Effector memory CD8-positive, alpha-beta T cell (primary cell): ENCODE measurements at places on chromosomes 1 and 21.
A peak's percentile ranks its signal among the peaks of the same experiment; 100 is the strongest.

DNA sequence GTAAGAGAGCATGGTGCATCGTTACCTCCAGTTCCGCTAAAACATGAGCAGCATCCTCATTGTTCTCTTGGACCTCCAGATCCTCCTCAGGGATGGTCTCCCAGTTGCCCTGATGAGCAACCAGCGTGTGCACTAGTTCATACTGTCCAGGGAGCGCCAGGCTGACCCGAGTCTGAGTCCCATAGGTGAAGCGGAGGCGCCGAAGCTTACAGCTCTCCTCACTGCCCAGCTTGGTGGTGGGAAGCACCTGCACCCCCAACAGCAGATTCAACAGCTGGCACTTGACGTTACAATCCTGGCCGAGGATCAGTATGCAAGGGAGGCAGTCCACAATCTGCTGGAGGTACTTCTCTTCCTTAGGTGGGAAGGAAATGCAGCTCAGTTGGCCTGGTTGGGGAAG, 24.1 kb downstream of the DSTYK start:
- H3K27me3 ChIP-seq = no peaks in the 10 kb centered on the region
- H3K4me1 ChIP-seq = peaks cover 41% of the 10 kb centered on the region
- DNase-seq = no peak
- H3K36me3 ChIP-seq = peaks cover 15% of the 10 kb centered on the region
- no peak overlapping the region for H3K4me3 ChIP-seq

DNA sequence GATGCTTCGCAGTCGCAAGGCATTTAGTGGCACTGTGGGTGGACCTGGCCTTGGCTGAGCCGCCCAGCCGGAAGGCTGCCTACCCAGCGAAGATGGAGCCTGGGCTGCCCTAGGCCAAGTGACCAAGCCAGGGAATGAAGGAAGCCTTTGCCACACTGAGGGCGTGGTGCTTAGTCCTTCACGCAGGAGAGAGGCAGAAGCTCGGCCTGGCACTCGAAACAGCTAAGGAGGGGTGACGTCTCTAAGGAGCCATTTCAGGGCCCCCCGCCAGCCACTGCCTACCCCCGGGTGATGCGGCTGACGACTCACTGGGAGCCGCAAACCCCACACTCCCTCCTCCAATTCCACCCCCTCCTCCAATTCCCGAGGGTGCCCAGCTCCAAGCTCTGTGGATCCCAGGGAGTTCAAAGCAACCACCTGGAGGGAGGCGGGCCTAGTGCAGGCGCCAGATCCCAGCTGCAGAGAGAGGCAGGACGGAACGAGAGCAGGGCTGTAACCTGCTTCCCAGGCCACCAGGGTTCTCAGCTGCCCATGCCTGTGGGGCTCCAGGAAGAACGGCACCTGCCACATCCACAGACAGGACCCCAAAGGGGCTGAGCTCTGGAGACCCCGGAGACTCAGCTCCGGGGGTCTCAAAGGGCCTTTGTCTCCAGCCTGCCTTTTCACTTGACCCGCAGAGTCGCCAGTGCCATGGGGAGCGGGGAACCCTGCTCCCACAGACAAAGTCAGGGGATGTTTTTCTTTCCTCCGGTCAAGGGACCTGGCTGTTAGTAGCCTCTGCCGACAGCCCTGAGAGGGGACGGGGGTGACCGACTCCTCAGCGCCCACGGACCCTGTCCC, 75.8 kb downstream of the ARHGEF16 start:
- no peak overlapping the region for H3K27ac ChIP-seq
- DNase-seq = no peak
- H3K27me3 ChIP-seq = no peaks in the 10 kb centered on the region

DNA sequence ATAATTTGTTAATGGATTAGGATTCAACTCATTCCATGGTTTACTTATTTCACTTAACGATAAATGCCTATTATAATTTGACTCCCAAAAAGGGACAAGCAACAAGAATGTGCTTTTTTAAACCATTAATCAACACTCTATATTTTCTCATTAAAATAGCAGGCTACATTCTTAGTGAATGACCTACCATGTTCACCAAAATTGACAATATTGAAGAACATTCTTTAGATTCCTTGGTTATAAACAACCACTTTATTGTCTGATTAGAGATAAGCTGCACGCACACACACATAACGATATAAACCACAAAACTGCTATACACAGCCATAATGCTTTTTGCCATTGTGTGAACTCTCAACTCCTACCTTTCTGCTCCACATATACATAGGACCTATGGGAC, 75.4 kb upstream of the LRRC7 start:
- no peak for DNase-seq
- H3K27me3 ChIP-seq = no peaks in the 10 kb centered on the region

DNA sequence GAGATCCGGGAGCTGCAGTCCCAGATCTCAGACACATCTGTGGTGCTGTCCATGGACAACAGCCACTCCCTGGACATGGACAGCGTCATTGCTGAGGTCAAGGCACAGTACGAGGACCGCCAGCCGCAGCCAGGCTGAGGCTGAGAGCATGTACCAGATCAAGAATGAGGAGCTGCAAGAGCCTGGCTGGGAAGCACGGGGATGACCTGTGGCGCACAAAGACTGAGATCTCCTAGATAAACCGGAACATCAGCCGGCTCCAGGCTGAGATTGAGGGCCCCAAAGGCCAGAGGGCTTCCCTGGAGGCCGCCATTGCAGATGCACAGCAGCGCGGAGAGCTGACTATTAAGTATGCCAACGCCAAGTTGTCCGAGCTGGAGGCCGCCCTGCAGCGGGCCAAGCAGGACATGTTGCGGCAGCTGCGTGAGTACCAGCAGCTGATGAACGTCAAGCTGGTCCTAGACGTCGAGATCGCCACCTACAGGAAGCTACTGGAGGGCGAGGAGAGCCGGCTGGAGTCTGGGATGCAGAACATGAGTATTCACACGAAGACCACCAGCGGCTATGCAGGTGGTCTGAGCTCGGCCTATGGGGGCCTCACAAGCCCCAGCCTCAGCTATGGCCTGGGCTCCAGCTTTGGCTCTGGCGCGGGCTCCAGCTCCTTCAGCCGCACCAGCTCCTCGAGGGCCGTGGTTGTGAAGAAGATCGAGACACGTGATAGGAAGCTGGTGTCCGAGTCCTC, 25.5 kb downstream of the ETV3L start:
- no peak overlapping the region for H3K4me3 ChIP-seq
- no peak overlapping the region for H3K27ac ChIP-seq
- no peaks in the 10 kb centered on the region for H3K4me1 ChIP-seq
- peaks cover 20% of the 10 kb centered on the region for H3K27me3 ChIP-seq
- DNase-seq = no peak

GRCh38 chr1:158998781-158999161, 10.9 kb upstream of the IFI16 start:
- peak overlapping the region; percentile 68 for H3K4me3 ChIP-seq
- DNase-seq = peak; percentile 68
- H3K27ac ChIP-seq = peak overlapping the region; percentile 55
- H3K27me3 ChIP-seq = no peaks in the 10 kb centered on the region
- H3K4me1 ChIP-seq = peaks cover 42% of the 10 kb centered on the region

DNA sequence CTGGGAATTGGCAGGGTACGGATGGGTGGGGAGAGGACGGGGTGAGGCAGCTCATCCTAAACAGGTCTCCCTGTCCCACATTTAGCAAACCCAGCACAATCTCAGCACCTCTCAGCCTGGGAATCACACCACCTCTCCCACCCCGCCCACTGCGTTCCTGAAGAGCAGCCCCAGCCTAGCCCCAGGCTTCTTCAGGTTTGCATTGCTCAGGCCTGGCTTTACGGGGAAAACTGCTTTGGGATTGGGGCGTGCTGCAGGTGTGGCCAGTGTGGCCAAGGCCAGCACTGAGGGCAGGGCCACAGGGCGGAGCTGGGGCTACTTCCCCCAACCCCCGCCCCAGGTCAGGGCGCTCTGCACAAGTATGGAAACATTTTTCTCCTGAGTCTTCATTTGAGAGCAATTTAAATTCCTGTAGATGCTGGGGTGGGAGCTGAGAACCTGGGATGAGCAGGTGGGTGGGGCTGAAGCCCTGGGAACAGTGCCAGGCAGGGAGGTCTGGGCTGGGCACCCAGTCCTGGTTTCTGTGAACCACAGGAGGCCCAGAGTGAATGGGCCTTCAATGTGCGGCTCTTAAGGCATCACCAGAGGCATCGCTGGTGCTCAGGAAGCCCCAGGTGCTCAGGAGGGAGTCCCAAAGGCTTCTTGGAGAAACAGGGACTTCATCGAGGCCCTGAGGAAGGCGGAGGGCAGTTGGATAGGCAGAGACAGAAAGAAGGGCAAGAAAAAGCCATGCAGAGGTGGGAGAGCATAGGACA, 24.1 kb downstream of the TNNT2 start:
- no peaks in the 10 kb centered on the region for H3K36me3 ChIP-seq
- no peak overlapping the region for H3K4me3 ChIP-seq
- DNase-seq = no peak
- peaks cover 2% of the 10 kb centered on the region for H3K4me1 ChIP-seq
- H3K27ac ChIP-seq = no peak overlapping the region
- peaks cover 56% of the 10 kb centered on the region for H3K27me3 ChIP-seq

DNA sequence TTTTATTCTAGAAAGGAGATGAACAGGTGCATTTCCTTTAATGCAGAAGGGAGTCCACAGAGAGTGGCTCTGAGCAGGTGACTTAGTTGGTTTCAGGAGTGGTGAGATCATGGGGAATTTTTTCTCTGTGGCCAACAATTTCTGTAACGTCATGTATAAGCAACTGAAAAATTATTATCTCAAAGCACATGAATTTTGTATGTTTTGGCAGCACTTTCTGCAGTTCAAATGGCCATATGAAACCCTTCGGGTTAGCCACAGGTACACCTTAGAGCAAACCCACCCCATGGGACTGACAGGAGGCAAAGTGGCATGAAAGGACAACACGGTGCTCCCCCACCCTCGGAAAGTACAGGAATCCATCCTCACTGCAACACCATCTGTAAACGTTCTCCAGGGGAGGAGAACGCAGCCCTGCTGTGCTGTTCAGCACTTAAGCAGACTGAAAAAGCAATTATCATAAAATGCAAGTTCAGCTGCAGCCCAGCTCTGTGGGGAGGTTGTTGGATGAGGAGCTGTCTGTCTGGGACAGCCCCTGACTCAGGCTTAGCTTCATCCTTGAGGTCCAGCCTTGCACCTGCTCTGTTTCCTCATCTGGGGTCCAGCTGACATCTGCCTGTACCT, 55.8 kb upstream of the CLDN14 start:
- H3K4me1 ChIP-seq = no peaks in the 10 kb centered on the region
- H3K27me3 ChIP-seq = peaks cover 12% of the 10 kb centered on the region
- H3K4me3 ChIP-seq = no peak overlapping the region
- H3K36me3 ChIP-seq = no peaks in the 10 kb centered on the region
- DNase-seq = no peak

GRCh38 chr1:218135371-218135770, 149.7 kb upstream of the RRP15 start:
- H3K36me3 ChIP-seq = no peaks in the 10 kb centered on the region
- no peaks in the 10 kb centered on the region for H3K4me1 ChIP-seq
- DNase-seq = no peak
- H3K27me3 ChIP-seq = no peaks in the 10 kb centered on the region
- no peak overlapping the region for H3K27ac ChIP-seq

GRCh38 chr1:43144237-43144636, 27.9 kb downstream of the EBNA1BP2 start:
- DNase-seq = no peak
- no peaks in the 10 kb centered on the region for H3K4me1 ChIP-seq
- no peak overlapping the region for H3K4me3 ChIP-seq
- peaks cover 78% of the 10 kb centered on the region for H3K27me3 ChIP-seq
- no peak overlapping the region for H3K27ac ChIP-seq
- H3K36me3 ChIP-seq = no peaks in the 10 kb centered on the region

DNA sequence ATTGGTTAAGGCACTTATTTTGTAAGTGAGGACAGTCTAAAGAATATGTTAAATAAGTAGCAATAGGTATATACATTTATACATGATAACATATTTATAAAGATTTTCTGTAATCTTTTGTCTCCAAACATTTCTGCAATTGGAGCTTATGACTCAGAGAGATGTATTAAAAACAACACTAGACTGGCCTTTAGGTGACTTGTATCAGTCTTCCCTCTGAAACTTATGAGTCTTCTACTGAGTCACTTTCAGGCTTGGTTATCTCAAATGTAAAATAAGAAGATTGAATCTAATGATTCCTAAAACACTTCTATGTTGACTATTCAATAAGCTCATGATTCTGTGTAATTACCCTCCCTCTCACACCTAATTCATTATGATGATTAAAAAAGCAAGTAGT, 672.6 kb upstream of the NEGR1 start:
- H3K4me3 ChIP-seq = no peak overlapping the region
- no peaks in the 10 kb centered on the region for H3K27me3 ChIP-seq
- no peak overlapping the region for H3K27ac ChIP-seq
- no peaks in the 10 kb centered on the region for H3K4me1 ChIP-seq
- no peaks in the 10 kb centered on the region for H3K36me3 ChIP-seq

GRCh38 chr1:212606395-212607205, 2.0 kb upstream of the ATF3 start:
- H3K27ac ChIP-seq = peak overlapping the region; percentile 98
- peaks cover 72% of the 10 kb centered on the region for H3K27me3 ChIP-seq
- DNase-seq = peak; percentile 41
- peaks cover 25% of the 10 kb centered on the region for H3K4me1 ChIP-seq
- peaks cover 26% of the 10 kb centered on the region for H3K36me3 ChIP-seq

GRCh38 chr1:203353486-203353885, 2.6 kb upstream of the FMOD start:
- H3K4me3 ChIP-seq = no peak overlapping the region
- H3K36me3 ChIP-seq = peaks cover 7% of the 10 kb centered on the region
- peaks cover 1% of the 10 kb centered on the region for H3K4me1 ChIP-seq
- H3K27ac ChIP-seq = no peak overlapping the region
- no peak for DNase-seq

GRCh38 chr1:176820391-176821031, 344.0 kb downstream of the ASTN1 start:
- H3K36me3 ChIP-seq = no peaks in the 10 kb centered on the region
- no peaks in the 10 kb centered on the region for H3K4me1 ChIP-seq
- no peak overlapping the region for H3K4me3 ChIP-seq
- no peak overlapping the region for H3K27ac ChIP-seq

DNA sequence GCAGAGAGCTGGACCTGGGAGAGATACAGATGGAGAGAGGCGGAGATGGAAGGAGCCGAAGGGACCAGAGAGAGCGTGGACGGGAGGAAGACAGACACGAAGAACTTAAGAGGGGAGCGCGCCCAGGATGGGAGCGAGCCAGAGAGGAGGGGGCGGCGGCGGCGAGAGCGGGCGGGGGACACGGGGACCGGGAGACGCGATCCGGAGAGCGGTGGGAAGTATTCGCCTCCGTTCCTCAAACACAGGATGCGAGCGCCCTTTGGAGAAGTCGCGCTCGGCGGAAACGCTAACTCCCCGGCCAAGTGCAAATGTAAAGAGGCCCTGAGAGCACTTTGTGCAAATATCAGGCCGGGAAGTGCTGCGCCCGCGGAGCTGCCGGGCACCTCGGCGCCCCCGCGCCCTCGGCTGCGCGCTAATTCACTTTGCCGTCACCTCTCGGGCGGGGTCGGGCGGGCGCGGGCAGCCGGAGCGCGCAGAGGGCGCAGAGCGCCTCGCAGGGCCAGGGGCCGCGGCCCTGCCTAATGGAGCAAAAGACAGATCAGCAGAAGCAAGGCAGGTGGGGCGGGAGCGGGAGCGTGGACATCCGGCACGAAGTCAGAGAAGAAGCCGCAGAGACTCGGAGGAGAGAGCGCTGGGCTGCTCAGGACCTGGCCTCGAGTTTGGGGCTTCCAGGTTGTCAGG, 281.2 kb downstream of the RRAGC start:
- H3K36me3 ChIP-seq = no peaks in the 10 kb centered on the region
- H3K27ac ChIP-seq = no peak overlapping the region
- H3K4me3 ChIP-seq = peak overlapping the region; percentile 56
- peaks cover 6% of the 10 kb centered on the region for H3K4me1 ChIP-seq
- DNase-seq = no peak
